ENCODE measurements at places on chromosomes 7 and 10.
A peak's percentile ranks its signal among the peaks of the same experiment; 100 is the strongest.

DNA sequence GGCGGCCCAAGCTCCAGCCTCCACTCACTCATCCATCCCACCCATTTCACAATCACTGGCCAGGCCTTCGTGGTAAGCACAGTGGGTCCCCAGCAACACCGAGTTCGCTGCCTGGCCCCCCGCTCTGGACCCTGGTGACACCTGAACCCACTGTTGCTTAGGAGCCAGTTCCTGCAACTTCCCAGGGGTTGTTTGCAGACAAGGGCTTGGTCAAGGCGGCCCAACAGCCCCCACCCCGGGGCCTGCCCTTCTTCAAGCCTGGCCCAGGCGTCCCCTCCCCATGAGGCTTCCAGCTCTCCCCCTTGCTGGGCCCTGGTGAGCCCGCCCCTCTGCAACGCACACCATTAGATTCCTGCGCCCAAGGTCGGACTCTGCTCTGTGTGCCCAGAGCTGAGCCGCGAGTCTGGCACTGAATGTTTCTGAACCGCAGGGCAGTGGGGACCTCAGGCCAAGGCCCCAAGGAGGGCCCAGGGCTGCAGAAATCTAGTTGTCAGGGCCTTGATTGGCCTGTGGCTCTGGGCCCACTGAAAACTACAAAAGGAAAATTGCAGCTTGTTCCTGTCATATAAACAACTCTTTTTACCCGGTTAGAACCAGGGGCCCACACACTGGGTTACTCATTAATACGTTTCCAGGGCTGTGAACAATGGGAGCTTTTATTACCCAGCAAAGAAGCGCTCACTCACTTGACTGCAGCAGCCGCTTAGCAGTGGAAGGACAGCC is 2.1 kb upstream of the COX19 start:
- DNase-seq = no peak

- DNase-seq = peak; percentile 41
These were observed 2.4 kb downstream of the SFTPD start for GRCh38 chr10:79946271-79947082.

DNA sequence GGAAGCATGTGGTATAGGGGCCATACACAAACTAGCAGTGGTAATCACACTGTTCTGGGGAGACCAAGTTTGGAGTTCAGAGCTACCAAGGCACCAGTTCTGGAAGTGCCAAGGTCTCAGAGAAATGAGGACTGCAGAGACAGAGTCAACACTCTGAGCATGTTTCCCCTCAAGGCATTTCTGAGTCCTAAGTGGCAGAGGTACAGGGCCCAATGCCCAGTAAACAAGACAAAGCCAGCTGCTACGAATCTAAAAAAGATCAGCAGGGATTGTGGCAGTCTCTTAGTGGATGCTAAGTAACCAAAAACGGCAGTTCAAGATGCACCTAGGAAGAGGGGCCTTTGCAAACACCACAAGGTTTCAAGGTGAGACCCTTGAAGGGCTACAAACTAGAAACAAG is 271.9 kb downstream of the TNS3 start:
- DNase-seq = no peak

GRCh38 chr10:126910798-126911197 is 5.6 kb downstream of the DOCK1 start:
- DNase-seq = no peak

DNA sequence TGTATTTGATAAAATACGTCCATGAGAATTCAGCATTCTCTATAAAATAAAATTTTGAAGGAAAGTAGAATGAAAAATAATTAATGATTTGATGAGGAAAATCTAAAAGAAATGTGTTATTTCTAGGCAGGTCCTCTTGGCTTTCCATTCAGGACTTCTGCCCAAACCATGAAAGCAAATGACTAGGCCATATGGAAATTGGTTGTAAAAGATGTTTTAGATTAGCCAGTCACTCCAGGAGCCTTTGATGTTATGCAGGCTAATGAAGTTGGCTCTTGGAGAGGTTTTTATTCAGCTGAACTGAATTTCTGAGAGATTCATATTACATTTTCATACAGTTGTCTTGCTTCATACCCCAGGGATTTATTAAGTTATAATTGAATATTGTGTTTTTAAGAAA is 452.8 kb downstream of the SDK1 start:
- DNase-seq = no peak

GRCh38 chr10:53664282-53665019 is 891.9 kb upstream of the MBL2 start:
- DNase-seq = no peak

- no peak for DNase-seq
These were observed 13.5 kb downstream of the IQCE start for GRCh38 chr7:2572101-2572842.

- no peak for DNase-seq
These were observed 23.6 kb upstream of the VSIR start for GRCh38 chr10:71796749-71797405.

DNA sequence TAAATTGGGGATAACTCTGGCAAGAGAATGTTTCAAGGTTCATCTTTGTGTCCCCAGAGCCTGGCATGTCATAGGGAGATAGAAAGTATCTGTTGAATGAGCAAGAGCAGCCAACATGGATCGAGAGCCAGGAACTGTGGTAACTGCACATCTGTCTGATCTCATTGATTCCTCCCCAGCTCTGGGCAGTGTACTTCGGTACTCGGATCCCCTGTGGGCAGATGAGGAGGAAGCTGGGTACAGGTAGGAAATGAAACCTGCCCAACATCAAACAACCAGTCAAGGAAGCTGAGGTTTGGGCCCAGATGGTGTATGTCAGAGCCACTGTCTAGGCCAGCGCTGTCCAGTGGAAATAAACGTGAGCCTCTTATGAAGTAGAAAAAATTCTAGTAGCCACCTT is 76.4 kb downstream of the GRK5 start:
- no peak for DNase-seq

- DNase-seq = no peak
These were observed 180.7 kb downstream of the CPEB3 start for GRCh38 chr10:92110039-92110794.

DNA sequence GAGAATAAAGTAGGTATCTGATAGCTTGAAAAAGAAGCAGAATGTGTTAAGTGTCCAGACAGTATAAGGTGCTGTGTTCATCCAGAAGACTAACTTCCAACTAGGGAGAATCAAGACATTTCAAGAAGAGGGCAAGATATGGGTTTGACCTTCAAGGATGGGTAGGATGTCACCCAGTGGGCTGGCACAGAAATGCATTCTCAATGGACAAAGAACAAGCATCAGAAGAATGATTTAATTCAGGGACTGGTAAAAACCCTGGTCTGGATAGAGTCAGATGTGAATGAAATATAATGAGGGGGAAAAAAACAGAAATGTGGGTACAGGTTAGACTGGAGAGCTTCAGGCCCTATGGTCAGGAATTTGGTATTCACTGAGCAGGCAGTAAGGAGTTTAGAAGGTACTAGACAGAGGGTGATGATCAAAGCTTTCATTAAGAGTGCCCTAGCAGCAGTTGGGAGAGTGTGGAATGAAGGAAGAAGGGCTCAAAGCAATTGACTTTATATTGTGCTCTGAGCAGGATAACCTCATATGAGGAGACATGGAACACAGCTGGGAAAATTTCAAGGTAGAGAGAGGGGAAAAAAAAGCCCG is 180.7 kb upstream of the ANK3 start:
- no peak for DNase-seq

DNA sequence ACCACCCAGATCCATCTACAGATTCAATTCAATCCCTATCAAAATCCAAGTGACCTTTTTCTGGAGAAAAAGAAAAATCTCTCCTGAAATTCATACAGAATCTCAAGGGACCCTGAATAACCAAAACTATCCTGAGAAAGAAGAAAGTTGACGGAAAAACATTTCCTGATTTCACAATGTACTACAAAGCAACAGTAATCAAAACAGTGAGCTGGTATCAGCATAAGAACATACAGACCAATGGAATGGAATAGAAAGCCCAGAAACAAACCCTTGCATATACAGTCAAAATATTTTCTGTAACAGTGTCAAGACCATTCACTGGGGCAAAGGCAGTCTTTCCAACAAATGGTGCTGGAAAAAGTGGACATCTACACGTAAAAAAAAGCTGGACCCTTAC is 89.9 kb downstream of the JMJD1C start:
- no peak for DNase-seq

DNA sequence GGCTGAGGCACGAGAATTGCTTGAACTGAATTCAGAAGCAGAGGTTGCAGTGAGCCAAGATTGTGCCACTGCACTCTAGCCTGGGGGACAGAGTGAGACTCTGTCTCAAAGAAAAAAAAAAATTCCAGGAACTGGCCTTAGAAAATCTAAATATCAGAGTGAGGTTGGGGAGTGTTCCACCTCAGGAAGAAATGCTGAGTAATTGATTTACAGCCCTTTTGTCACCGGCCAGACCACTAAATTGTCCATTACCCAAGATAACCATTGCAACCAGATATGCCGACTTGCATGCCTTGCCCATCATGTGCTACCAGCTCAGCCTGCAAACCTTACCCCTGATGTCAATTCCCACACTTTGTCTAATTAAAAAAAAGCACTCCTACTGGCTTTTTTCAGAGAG is 42.4 kb downstream of the CRCP start:
- DNase-seq = no peak

DNA sequence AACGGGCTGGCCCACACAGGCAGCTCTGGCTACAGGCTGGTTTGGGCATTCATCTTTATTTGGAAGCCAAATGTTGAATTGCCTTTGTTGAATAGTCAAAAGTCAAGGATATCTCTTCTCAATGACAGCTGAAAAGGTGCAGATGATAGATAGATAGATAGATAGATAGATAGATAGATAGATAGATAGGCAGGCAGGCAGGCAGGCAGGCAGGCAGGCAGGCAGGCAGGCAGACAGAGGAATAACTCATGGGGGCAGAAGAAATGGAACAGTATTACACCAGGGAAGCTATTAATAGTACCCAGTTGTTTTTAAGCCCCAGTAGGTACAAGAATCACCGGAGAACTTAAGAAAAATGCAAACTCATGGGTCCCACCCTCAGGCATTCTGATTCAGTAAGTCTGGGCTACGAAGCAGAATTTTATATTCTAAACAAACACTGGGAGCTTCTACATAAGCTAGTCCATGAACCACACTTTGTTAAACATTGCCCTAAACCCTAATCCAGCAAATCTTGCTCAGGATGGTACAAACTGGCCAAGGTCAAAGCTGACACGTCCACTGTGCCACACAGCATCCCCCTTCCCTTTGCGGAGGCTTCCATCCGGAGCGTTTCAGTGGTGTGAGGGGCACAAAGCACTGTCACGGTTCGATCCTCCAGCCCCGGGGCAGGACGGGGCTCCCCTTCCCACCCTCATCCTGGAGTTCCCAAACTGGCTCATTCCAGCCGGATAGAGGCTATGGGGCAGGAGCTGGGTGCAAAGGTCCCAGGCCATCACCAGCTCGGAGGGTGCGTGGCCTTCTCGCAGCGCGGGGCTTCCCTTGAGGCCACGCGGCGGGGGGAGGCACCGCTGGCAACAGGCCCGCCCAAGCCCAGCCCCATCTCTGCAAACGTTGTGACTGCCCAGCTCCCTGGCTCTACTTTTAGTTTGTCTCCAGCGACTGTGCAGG is 6.7 kb downstream of the PRKAG2 start:
- no peak for DNase-seq

- no peak for DNase-seq
These were observed 501.6 kb downstream of the TCERG1L start for GRCh38 chr10:130809761-130810515.

- DNase-seq = no peak
These were observed 505.6 kb downstream of the GALNT17 start for GRCh38 chr7:71637578-71637977.

- DNase-seq = no peak
These were observed 121.6 kb upstream of the SEMA3C start for GRCh38 chr7:81040496-81040895.

- DNase-seq = peak; percentile 65
These were observed 88.1 kb upstream of the PDCD4 start for GRCh38 chr10:110783509-110784107.

GRCh38 chr10:133088179-133088955 is 643 bp downstream of the ADGRA1 start:
- no peak for DNase-seq

DNA sequence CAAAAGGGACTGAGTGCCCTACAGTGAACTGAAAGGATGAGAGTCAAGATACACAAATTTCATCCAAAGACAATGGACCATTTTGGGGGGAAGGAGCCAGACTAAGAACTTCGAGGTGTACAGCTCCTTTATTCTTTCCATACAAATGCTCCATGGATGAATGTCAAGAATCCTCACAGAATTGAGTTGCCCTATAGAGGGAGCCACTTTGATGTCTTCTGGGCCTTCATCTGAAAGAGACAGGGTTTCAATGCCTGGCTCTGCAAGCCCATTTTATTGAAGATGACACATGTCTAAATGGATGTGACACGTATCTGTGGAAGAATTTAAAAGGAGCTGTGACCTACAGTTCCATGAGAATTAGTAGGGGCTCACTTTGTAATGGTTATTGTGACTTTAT is 32.0 kb upstream of the NRG3 start:
- DNase-seq = no peak

DNA sequence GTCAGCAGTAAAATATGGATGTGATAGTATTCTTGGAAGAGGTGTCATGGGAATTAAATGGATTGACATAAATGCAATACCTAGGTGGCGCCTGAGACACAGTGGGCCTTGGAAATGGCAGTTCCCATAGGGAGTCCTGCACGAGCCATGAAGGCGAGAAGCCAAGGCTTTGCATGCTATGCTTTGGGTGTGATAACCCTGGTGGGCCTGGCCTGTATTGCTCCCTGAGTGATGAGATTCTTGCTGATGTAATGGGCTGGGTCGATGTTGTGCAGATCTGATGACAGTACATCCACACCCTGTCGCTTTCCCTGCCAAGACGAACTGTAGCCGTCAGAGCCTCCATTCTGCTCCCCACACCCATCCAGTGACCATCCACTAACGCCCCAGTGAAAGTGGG is 46.4 kb downstream of the CREB5 start:
- DNase-seq = no peak

- no peak for DNase-seq
These were observed 22.0 kb upstream of the HGF start for GRCh38 chr7:81791568-81792518.

DNA sequence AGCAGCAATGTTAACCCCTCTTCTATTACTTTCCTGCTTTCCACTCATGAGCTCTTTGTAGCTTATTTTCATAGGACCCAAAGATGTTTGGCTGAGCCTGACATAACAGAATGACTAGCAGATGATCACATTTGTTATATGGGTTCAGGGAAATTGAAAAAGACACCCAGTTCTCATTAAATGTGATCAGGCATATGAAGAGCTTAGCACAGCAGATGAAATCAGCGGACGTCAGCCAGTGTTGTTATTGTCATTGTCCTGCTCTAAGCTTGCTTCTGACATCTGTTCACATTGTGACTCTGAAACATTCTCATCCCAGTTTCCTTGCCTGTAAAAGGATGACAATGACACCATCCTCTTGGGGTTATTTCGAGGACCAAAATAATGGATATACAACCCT is 43.5 kb downstream of the FAM241B start:
- no peak for DNase-seq
